HepG2 (cell line): ENCODE measurements at places on chromosomes 6 and 20. TPM values are rescaled to one million over a fixed set of nuclear protein-coding genes. Genes with fewer than 3 reads are reported as not detected.

The PSORS1C1 gene
- 0.02 TPM in 1 of 2 replicates, not detected in the other for total RNA-seq

The MED23 gene
- 30.0 and 34.9 TPM in 2 replicates for total RNA-seq

The MAPK13 gene
- 12.7 and 17.8 TPM in 2 replicates for total RNA-seq

The SLC35F1 gene
- total RNA-seq = not detected in 2 replicates

The SMPDL3A gene
- 6.4 and 7.8 TPM in 2 replicates for total RNA-seq

The AVP gene
- total RNA-seq = not detected in 2 replicates

GRCh38 chr20:19692685-19693119 is 65.4 kb upstream of the RIN2 start:
- DNase-seq = peak; percentile 37

DNA sequence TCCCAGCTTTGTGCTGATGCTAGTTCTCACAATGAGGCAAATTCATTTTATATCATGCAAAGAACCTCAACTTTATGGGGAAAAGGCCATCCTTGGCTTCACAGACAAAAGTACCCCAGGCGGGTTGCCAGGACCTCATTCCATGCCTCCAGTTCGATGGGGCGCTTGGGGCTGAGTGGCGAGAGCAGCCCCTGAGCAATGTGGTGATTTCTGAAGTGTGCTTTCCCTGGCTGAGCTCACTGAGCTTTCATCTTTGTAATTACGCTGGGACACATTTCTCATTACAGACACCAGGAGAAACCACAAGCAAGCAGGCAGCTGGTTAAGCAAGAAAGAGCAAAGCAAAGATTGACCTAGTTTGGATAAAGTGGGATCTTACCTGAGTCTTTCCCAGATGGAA is 301.5 kb upstream of the CDH4 start:
- no peak for DNase-seq

DNA sequence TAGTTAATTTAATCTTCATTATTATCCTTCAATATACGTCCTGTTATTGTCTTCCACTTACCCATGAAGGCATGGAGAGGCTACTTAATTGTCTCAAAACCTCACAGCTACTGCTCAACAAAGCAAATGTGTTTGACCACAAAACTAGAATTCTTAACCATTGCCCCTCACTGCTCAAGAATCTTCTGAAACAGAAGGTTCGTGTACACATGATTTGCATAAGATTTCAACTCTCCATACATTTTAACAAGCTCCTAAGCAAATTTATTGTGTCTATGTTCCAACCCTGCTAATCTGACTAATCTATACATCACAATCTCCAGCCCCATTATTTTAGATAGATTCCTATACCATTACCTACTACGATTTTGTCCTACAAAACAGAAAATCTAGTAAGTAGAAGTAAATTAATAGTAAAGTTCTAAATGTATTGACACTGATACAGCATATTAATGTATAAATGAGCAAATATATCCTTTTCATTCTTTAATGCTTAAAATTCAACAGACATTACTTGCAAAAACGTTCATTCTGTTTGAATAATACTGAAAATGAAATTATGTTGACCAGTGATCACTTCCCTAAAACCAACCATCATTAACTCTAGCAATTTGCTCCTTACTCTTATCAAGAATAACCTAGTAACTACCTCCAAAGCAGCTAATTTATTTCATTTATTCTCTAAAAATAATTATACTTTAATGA is 89.7 kb upstream of the RNF217 start:
- no peak for DNase-seq

DNA sequence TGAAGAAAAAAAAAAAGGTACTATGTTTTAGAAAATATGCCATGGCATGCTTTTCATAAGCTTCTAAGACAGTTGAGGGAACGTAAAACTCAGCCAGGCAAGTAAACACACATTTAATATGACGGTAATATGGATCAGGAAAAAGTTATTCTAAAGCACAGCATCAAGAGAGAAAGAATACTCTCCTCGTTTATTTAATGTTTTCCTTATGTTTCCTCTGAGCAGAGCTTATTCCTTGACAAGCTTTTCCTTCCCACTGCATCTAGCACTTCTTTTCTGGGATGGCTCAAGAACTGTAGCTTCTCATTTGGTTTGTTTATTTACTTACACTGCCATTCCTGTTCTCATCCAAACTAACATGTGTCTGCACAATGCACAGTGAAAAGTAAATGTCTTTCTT is 2.7 kb upstream of the RSPO3 start:
- DNase-seq = no peak

DNA sequence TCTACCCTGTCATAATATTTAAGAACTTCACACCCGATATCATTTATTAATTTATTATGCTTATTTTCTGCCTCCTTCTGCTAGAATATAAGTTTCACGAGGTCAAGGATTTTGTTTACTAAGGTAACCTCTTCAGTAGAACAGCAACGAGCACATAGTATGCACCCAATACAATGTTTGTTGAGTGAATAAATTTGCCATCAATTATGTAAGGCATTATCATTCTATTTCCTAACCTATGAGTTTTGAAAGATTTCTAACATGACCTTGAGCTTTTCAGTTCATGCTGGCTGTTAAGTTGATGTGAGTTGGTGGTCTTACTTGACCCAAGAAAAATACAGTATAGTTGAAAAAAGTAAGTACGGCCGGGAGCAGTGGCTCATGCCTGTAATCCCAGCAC is 125.9 kb upstream of the LOC128125822 start:
- no peak for DNase-seq

- DNase-seq = no peak
Observed at GRCh38 chr20:50655311-50655880, 35.9 kb downstream of the RIPOR3 start.

GRCh38 chr6:71190809-71191208 is 97.8 kb upstream of the OGFRL1 start:
- peak; percentile 11 for DNase-seq

GRCh38 chr6:8435845-8436168 is 462 bp upstream of the SLC35B3 start:
- DNase-seq = no peak
